ENCODE measurements at places on chromosomes 5 and 9. TPM values are rescaled to one million over a fixed set of nuclear protein-coding genes. Genes with fewer than 3 reads are reported as not detected.

Gene NIPAL4
- total RNA-seq: 0.84 TPM

Gene GM2A
- 33.9 TPM for total RNA-seq

Gene NMUR2
- not detected for total RNA-seq

Gene DDX46
- 47.5 TPM for total RNA-seq

Gene PCDHB2
- 7.1 TPM for total RNA-seq

Gene LAMC3
- total RNA-seq: 0.21 TPM

Gene NPR3
- 23.5 TPM for total RNA-seq

Gene ZNF658
- 2.0 TPM for total RNA-seq

Gene IGFBPL1
- not detected for total RNA-seq

Gene PDE8B
- 8.8 TPM for total RNA-seq

Gene IER5L
- total RNA-seq: 23.4 TPM

Gene FAM221B
- not detected for total RNA-seq

Gene GADD45G
- total RNA-seq: 45.8 TPM

Gene GPRIN1
- total RNA-seq: not detected

Gene REEP2
- 7.5 TPM for total RNA-seq

Gene PHF24
- 0.66 TPM for total RNA-seq

Gene AFF4
- 72.8 TPM for total RNA-seq

Gene SVEP1
- total RNA-seq: 60.7 TPM

Gene PCDHA7
- total RNA-seq: 1.2 TPM

Gene ITGA2
- 5.4 TPM for total RNA-seq

Gene FSTL4
- total RNA-seq: not detected

Gene CCL27
- not detected for total RNA-seq

Gene LRRC70
- total RNA-seq: 4.6 TPM

Gene RALGPS1
- total RNA-seq: 9.8 TPM

Gene PDE6A
- total RNA-seq: not detected

Gene HTR4
- total RNA-seq: not detected

Gene MOB3B
- total RNA-seq: 16.2 TPM

Gene SPRY4
- 17.5 TPM for total RNA-seq

Gene C1QTNF2
- 1.6 TPM for total RNA-seq

Gene MFAP3
- 31.8 TPM for total RNA-seq

Gene HAVCR1
- total RNA-seq: not detected

Gene LCN10
- total RNA-seq: 26.1 TPM

Gene COL23A1
- 12.3 TPM for total RNA-seq

Gene SOHLH1
- total RNA-seq: not detected

Gene LMX1B
- total RNA-seq: 0.60 TPM

Gene LURAP1L
- total RNA-seq: 15.9 TPM

Gene ANXA2R
- total RNA-seq: 9.0 TPM

Gene TOR4A
- total RNA-seq: 3.3 TPM

Measured in tibial nerve (tissue), 4 donors.